Activated naive CD8-positive, alpha-beta T cell treated with anti-CD3 and anti-CD28 coated beads for 36 hours (primary cell): ENCODE measurements at places on chromosomes 11 and 22. TPM values are rescaled to one million over a fixed set of nuclear protein-coding genes. Genes with fewer than 3 reads are reported as not detected.

DNA sequence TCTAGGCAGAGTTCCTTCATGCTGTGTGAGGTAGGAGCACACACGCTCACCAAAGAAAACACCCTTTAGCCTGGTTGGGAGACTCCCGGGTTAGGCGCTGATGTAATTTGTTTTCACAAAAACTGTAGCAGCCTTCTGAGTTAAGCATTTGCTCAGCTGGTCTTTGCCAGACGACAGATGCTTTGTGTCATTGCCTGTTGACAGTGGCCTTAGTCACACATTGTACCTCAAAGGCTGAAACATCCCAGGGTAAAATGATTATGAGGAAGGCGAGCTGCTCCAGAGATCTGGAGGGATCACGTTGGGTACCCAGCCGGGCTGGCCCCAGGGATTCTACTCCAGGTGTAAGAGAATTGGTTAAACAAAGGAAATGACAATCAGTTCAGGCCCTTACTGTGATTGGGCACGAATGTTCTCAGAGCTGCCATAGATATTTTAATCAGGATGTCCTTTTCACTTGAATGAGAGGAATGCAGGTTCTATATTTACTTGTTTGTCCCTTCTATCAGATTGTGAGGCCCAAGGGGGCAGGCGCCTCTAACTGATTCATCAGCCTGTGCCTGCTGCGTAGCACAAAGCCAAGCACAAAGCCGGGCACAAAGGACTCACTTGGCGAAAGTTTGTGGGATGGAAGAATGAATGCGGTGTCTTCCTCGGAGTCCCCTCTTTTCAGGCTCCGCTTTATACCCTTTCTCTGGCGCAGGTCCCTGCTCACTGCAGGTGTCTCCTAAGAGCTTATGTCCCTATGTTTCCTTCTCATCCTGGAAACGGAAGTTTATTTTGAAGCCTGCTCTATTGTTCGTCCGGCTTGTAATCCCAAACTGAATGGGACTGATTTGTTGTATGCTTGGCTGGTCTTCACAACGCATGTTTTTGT is 47.1 kb downstream of the ADM start:
- DNase-seq, result no peak

DNA sequence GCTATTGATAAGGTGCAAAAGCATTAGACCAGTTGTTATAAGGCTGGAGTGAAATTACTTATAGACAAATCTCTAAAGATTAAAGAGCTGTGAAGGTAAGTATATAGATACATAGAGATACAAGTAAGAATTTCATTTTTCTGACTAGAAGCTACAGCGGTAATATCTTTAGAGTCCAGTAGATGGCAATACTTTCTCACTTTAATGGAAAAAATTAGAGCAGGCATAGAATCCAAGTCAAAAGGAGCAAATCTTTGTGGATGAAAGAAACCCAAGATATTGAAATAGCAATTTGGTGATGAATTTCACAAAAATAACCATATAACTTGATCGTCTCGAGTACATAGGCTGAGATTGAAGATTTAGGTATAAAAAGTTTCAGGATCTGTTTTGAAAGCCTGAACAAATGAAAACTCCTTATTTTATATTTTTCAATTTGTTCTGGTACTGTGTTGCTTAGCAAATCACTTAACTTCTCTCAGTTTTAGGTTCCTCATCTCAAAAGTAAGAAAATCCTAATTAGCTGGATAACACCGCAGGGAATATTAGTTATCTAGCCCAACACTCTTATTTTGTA is 81.9 kb downstream of the UVRAG start:
- DNase-seq, result no peak

DNA sequence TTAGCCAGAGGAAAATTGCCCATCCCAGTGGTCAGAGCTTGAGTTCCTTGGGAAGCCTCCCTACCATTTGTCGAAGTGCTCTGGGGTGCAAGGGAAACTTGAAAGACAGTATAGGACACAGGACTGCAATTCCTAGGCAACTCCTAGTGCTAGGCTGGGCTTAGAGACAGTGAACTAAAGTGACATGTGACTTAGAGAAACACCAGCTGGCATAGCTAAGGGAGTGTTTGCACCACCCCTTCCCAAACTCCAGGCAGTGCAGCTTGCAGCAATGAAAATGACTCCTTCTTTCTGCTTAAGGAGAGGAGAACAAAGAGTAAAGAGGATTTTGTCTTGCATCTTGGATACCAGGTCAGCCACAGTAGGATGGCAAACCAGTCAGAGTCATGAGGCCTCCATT is 388.0 kb downstream of the DYNC2H1 start:
- no peak for DNase-seq

GRCh38 chr22:48192920-48193319 is 1430.5 kb downstream of the TBC1D22A start:
- no peak for DNase-seq

The OR5J2 gene
- total RNA-seq, result not detected

The ART1 gene
- not detected for total RNA-seq

The TRIM29 gene
- not detected for total RNA-seq

The SCGB1D2 gene
- not detected for total RNA-seq

The JRKL gene
- 9.7 TPM for total RNA-seq

The C11orf21 gene
- 2.6 TPM for total RNA-seq
